NCI-H1694 treated with DMSO at 0.1 percent for 48 hours (cell line): ENCODE measurements at places on chromosomes 16 and 17.

- DNase-seq = no peak
Measured at GRCh38 chr17:9169116-9169515, 147.8 kb downstream of the NTN1 start.

DNA sequence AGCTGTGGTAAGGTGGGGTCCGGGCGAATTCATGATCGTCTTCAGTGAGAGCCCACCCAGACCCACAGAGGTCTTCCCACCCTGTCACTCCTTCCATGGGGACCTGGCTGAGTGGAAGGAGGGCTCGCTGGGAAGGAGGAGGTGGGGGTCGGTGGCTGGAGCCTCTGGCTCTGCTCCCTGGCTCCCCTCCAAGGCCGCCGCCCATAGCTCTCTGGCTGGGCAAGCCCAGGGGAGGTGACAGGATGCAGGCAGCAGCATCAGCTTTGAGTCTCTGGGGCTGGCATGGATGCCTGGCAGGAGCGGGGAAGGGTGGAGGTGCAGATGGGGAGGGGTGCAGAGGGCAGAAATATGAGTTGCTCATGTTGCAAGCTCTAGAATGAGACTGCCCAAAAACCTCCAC is 147.0 kb downstream of the ENGASE start:
- DNase-seq = no peak

- peak; percentile 56 for DNase-seq
Measured at GRCh38 chr17:27756467-27757371, 43.6 kb downstream of the NOS2 start.

DNA sequence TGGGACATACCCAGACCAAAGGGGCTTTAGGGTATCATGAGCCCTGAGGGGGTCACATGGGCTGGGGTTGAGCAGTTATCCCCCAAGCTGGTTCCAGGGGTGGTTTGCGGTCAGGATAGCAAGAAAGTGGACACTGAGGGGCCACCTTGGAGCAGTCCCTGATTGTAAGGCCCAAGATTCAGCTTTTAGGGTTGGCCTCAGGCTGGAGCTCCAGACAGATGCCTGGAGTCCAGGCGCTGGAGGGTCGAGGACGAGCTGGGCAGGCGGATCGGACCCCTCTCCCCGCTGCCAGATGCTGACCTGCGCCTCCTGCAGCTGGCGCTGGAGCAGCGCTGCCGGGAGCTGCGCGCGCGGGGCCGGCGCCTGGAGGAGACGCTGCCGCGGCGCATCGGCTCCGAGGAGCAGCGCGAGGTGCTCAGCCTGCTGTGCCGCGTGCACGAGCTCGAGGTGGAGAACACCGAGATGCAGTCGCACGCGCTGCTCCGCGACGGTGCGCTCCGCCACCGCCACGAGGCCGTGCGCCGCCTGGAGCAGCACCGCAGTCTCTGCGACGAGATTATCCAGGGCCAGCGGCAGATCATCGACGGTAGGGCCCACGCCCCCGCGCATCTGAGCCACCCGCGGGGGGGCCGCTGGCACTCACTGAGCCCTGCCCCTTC is 10.0 kb downstream of the BTBD17 start:
- DNase-seq = no peak

GRCh38 chr17:42141382-42141781 is 13.4 kb downstream of the RAB5C start:
- no peak for DNase-seq

DNA sequence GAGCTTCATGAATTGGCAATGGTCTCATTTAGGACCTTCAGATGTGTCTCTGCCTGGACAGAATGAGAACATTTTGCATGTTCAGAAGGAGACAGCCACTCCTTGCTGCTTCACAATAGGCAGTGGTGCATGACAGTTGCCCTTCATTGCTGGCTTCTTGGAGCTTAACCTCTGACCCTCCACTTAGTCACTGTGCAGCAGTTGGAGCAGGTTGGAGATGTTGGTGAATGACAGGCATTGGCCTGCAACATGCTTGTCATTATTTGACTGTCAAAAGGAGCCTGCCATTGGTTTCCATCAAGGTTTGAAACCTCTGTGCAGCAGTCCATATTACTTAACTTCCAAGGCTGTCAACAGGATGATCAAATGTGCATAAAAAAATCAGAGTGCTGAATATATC is 22.7 kb downstream of the FTO start:
- no peak for DNase-seq

- no peak for DNase-seq
Measured at GRCh38 chr17:73533127-73533526, 111.1 kb downstream of the SDK2 start.

GRCh38 chr17:14320734-14321475 is 20.0 kb downstream of the HS3ST3B1 start:
- no peak for DNase-seq

GRCh38 chr17:22507823-22508222 is 815.5 kb downstream of the KCNJ18 start:
- no peak for DNase-seq

DNA sequence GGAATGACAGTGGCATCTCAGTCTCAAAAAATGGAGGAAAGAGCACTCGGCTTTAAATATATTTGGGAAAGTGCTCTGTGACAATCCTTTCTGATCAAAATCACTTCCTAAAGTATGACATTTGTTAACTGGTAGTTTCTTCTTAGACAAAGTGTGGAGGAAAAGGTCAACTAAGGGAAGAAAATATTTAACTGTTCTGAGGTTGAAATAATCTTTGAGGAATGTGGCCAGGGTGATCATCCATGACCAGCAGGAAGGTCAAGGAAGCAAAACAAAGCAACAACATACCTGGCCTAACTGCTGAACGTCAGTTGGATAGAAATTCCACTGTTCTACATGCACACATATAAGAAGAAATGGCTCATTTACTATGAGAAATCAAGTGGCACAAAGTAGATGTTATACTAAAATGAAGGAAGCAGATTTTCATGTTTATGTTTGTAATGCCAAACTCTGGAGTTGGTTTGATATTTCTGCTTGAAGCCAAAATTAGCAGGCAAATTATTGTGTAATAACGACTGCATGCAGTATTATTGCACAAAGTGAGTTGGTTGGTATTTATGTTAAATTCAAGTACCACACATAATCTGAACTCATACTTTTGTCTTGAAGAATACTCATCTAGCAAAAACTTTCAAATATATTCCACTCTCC is 87.3 kb upstream of the CORO6 start:
- DNase-seq = no peak

GRCh38 chr17:70780031-70780430 is 610.7 kb downstream of the KCNJ2 start:
- DNase-seq = no peak

DNA sequence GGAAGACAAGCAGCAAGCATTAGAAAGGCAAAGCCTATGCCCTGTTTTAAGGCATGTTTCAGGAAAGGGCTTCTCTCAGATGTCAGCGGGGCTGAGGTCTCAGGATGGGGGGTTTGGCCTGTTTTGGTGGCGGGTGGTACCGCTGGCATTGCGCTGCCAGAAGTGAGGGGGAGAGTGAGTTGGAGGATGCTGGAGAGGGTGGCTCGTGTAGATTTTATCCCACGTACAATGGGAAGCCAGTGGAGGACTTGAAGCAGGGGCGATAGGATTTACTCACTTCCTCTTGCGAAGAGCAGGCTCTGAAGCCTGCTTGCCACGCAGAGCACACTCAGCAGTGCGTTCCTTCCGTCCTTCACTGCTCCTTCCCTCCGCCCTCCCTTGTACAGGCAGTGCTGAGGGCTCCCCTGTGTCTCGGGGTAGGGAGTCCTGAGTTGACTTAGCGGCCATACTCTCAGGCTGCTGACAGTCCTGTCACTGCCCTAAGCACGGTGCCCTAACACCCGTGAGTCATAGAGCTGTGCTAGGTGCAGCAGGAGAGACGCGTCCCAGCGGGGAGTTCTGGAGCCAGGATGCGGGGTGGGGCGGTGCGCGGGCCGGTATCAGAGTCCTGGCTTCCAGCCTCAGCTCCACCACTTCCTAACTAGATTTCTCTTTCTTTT is 113.1 kb downstream of the SNX29 start:
- no peak for DNase-seq

- no peak for DNase-seq
Measured at GRCh38 chr17:42855048-42855596, 4.1 kb downstream of the AOC3 start.

DNA sequence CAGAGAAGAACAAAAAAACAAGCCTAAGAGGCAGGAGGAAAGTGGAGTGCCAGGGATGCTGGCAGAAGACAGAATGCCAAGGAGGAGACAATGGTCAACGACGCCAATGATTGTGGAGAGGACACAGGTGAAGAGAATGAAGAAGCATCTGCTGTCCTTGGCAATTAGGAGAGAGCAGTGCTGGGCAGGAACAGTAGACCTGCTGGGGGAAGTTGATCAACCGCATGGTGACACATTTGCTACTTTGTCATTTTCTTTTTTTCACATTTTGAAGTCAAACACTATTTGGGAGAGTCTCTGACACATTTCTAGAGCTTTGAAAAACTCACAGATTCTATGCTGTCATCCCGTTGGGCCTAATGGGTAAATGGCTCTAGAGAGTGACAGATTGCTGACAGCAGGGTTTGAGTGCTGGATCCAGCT is 1.1 kb upstream of the PIK3R6 start:
- DNase-seq = no peak

DNA sequence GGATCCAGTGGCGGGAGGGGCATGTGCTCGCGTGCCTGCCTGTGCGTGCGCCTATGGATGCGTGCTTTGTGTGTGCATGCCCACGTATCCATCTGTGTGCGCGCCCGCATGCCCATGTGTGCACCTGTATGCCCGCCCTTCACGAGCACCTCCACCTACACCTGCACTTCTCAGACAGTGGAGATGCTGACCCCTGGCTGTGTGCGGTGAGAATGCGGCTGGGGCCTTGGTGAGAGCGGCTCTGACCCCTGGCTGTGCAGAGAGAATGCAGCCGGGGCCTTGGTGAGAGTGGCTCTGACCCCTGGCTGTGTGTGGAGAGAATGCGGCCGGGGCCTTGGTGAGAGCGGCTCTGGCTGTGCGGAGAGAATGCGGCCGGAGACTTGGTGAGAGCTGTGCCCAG is 33.9 kb downstream of the AXIN1 start:
- DNase-seq = no peak

- no peak for DNase-seq
Measured at GRCh38 chr17:56185491-56186221, 32.4 kb downstream of the ANKFN1 start.

GRCh38 chr17:45857977-45858708 is 13.5 kb downstream of the SPPL2C start:
- DNase-seq = no peak

DNA sequence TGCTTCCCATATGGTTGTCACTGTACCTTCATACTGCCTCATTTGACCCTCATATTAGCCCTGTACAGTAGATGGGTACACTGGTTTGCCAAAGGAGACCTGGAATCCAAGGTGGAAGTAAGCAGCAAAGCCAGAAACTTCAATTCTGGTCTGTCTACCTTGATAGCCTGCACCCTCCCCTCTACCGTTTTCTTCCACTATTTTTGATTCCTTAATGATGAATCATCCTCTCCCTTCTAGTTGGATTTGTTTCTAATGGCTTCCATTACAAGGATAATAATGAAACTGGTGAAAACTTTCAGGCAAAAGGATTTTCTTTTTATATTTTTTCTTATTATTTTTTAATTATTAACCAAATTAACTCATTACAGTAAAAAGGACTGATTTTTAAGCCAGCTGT is 17.3 kb downstream of the TAC4 start:
- no peak for DNase-seq

- DNase-seq = no peak
Measured at GRCh38 chr17:82457073-82457928, 1.2 kb upstream of the NARF start.

DNA sequence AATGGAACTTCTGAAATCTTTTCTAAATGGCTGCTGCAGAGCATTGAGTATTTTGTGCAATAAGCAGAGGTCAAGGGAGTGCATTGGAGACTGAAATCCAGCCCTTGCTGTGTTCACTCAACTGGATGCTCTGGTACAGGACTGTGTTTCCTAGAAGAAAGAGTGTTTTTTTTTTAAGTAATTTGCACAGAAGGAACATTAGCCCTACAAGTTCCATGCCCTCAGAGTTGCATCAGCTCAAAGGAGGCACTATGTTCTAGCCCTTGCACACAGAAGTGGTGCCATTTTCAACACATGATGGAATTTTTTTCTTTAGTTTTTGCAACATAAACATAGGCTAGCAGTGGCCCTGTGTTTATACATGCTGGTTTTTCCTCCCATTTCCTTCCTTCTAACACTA is 144.1 kb upstream of the HLF start:
- DNase-seq = no peak

DNA sequence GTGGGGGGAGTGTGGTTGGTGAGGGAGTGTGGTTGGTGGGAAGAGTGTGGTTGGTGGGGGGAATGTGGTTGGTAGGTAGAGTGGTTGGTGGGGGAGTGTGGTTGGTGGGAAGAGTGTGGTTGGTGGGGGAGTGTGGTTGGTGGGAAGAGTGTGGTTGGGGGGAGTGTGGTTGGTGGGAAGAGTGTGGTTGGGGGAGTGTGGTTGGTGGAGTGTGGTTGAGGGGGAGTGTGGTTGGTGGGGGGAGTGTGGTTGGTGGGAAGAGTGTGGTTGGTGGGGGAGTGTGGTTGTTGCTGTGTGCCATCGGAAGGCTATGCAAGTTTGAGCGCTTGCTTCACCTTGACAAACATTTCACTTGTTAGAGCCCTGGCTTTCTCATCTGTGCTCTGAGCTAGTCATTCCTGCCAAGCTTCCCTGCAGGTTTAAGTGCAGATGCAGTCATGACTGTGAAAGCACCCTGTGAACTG is 20.1 kb downstream of the MINK1 start:
- no peak for DNase-seq

GRCh38 chr16:12319428-12320035 is 343.0 kb downstream of the SNX29 start:
- DNase-seq = no peak

DNA sequence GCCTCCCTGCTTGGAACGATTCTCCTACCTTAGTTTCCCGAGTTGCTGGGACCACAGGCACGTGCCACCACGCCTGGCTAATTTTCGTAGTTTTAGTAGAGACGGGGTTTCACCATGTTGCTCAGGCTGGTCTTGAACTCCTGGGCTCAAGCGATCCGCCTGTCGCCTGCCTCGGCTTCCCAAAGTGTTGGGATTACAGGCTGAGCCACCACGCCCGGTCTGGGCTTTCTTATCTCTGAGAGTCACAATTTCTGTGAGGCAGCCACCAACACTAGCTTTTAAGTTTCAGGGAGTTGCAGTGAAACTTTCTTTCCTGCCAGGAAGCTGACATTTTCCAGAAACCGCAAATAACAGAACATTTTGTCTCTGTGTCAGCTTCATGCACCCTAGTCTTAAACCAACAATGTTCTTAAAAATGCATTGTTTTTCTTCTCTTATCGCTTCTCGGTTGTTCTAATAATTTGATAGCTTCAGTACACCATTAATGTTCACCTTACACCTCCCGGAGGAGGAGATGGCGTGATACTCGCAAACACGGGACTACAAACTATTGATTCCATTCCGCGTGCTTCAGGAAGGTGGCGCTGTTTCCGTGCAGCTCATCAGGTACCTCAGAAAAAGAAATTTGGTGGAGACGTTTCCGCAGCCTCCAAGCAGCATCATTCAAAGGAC is 7.4 kb upstream of the DHRS7B start:
- DNase-seq = peak; percentile 62
